ENCODE measurements at places on chromosomes 5 and 9.

DNA sequence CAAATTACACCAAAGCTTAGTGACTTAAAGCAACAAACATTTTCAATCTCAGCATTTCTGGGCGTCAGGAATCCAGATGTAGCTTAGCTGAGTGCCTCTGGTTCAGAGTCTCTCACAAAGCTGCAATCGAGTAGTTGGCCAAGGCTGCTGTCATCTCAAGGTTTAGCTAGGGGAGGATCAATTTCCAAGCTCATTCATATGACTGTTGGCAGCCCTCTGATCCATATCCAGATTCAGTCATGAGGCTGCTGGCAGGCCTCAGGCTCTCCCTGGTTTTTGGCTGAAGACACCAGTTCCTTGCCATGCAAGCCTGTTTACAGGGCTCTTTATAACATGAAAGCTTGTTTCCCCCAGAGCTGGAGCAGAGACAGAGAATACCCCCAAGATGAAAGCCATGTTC, 419.5 kb upstream of the TLE4 start:
- DNase-seq, result no peak

DNA sequence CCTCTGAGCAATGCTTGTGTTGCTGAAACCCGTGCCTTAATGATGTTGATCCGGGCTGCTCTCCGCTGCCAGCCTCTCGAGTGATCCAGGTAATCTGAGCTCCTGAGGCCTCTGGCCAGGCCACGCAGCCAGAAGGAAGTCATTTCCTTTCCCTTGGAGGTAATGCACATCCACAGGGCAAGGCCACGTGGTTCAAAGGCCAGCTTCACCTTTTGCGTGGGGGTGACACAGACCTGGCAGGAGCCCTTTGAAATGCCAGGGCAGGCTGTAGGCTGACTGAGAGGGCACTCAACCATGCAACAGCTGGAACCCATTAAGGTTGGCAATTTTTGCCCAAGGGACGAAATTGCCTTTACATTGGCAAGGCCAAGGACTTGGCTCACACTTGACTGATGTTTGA, 80.4 kb downstream of the LIX1 start:
- no peak for DNase-seq

- DNase-seq, result no peak
Observed at GRCh38 chr9:110986529-110986928, 51.7 kb downstream of the LPAR1 start.

DNA sequence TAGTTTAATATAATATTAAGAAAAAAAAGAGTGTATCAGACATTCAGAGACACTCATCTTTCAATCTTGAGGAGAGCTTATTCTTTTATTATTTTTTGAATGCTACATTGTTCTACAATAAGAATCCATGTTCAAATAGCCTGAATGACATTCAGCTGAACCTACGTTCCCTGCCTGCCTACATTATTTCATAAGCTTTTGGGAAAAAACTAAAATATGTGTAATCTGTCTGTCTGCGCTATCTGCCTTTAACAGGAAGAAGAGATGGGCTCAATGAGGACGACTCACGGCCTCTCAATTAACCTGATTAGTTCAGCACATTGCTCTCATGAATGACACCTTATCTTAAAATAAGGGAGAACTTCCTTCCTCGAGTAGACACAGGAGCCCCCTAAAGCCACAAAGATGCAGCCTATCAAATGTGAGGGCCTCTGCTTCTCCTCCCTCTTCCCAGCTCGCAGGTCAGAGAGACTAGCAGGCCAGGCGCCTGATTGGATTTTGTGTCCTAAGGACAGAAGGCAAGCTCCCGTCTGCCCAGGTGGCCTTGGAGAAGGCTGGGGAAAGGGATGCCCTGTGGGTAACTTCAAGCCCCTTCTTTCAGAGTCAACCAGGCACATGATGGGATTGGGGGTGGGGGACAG, 37.8 kb downstream of the EBF1 start:
- no peak for DNase-seq

DNA sequence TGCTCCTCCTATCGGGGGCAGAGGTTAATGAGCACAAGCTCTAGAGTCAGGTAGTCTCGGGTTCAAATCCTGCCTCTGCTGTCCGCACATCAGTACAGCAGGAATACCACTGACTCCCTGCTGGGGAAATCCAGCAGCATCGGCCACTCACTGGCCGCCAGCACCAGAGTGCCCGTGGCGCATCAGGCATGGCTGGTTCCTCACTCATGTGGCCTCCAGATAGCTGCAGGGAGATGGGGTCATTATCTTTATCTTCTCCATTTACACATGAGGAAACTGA, 137.6 kb upstream of the COL5A1 start:
- DNase-seq, result no peak

DNA sequence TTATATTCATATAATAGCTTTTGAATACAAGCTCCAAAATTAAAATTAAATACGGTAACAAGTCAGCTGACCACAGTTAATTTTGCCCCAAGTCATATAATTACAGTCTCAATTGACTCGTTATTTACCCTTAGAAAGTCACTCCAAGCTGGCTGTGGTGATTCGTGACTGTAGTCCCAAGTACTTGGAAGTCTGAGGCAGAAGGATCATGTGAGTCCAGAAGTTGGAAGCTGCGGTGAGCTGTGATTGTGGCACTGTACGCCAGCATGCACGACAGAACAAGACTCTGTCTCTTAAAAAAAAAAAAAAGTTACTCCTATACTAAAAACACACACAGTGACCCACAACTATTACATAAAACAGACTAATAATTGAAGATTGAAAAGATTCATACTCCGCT, 31.6 kb upstream of the DTWD2 start:
- DNase-seq, result no peak

GRCh38 chr5:73230264-73231245, 57.6 kb downstream of the TMEM174 start:
- DNase-seq, result no peak

DNA sequence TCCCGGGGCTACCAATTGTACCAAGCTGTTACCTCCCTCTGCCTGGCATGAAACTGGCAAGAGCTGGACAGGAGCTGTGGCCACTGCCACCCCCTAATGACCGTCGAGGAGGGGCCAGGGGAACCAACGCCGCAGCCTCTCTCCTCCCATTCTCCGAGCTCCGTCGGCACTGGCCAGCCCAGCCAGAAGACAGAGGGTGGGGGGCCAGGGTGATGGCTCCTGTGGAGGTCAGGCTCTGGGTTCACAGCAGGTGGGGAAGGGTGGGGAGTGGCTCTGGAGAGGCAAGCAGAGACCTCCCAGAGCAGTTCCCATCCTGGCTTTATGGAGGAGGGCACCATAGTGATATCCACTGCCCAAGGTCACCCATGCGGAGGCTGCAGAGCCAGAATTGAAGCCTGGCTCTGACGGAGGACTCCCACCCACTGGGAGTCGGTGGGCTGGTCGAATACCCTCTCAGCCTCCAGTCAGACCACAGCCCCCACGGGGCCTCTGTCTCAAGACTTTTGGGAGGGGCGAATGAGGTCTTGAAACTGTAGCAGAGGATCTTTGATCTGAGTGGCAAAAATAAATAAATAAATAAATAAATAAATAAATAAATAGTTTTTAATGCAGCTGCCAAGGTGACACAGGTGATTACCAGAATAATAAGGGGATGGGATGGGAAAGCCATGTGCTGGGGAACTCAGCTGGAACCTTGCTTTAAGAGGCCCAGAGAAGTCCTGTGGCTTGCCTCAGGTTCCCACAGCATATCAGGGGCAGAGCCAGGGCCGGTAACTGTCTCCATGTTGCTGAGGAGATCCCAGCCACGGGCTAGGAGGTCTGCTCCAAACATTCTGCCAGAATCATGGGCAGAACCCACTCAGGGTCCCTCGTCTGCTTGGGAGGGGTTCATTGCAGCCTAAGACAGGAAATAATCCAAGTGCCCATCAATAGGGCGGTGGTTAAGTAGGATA, 42.5 kb upstream of the NEURL1B start:
- no peak for DNase-seq

- no peak for DNase-seq
Observed at GRCh38 chr5:149410721-149411432, 31.8 kb upstream of the IL17B start.

GRCh38 chr5:178496642-178497041, 93.6 kb downstream of the COL23A1 start:
- DNase-seq, result no peak

DNA sequence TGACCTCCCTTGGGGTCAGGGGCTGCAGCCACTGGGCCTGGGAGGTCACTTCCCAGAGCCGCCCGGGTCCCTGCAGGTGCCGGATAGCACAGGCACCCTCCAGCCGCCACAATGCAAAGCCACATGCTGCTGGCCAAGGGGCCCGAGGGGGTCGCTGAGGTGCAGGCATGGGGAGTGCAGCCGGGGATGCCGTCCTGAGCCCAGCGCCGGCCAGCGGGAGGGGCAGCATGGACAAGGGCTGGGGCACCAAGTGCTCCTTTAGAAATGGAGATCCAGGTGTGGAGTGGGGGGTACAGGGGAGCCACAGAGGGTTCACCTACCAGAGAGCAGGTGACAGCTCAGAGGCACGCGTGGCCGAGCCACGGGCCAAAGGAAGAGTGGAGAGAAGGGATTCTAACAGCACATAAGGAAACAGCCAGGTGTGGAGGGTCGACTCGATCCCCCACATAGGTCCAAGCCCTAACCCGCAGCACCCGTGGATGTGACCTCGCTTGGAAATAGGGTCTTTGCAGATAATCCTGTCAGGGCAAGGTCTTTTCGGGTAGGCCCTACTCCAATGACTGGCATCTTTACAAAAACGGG, 24.7 kb downstream of the ZDHHC11B start:
- DNase-seq, result no peak

- DNase-seq, result no peak
Observed at GRCh38 chr5:174446988-174447387, 277.4 kb upstream of the MSX2 start.

GRCh38 chr5:116658141-116658540, 83.5 kb upstream of the SEMA6A start:
- DNase-seq, result no peak

DNA sequence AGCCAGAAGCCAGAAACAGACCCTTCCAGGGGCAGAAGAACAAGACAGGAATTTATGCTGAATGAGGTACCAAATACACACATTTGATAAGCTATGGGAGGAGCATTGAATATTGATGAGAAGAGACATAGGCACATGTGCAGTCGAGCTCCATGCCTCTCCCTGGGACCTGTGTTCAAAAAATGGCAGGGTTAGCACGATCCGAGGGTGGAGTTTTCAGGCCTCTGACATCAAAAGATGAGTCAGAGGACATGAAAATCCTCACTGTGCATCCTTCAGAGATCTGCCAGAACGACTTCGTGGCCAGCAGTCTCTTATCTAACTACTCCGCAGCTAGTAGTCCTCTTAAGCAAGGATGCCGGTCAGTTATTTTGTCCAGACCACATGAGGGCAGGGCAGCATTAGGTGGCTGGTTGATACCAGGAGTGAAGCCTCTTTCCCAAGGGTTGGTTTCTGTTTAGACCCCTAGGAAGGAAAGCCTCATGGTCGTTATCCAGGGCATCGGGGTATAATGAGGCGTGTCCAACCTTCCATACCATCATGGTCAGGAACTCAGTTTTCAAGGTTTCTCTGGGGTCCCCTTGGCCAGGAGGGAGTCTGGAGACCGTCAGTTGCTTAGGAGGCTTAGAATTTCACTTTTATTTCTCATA, 11.6 kb upstream of the CMBL start:
- DNase-seq, result no peak

DNA sequence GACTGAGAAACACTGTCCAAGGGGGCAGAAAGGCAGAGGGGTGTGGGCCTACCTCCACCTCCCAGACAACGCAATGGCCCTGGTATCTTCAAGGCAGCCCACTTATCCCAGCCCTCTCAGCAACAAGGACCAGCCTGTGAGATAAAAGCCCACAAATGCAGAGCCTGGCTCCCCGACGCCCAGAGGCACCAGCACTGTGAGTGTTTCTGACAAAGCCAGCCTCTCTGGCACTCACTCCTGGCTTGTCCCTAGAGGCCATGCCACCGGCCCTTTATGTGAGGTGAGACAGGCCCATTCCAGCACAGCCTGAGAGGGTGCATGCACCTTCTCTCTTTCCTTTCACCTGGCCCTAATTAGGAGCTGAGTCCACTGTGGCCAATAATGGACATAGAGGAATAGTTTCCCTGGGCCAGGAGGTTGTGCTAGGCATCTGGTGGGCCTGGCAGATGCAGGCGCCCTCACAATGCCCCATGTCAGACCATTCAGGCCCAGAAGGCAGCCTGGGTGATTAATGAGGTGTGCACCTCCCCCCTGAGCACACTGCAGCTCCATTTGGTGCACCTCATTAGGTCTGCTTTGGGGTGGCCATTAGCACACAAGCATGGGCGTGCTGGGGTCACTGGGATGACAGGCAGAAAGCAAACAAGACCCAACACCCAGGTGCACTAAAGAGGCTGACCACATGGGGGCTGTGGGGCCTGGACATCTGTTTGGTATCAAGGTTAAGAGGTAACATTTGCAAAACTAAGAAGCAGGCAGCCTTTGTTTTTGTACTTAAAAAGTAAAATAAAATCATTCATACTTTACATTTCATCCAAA, 176.0 kb downstream of the MED10 start:
- DNase-seq, result no peak

DNA sequence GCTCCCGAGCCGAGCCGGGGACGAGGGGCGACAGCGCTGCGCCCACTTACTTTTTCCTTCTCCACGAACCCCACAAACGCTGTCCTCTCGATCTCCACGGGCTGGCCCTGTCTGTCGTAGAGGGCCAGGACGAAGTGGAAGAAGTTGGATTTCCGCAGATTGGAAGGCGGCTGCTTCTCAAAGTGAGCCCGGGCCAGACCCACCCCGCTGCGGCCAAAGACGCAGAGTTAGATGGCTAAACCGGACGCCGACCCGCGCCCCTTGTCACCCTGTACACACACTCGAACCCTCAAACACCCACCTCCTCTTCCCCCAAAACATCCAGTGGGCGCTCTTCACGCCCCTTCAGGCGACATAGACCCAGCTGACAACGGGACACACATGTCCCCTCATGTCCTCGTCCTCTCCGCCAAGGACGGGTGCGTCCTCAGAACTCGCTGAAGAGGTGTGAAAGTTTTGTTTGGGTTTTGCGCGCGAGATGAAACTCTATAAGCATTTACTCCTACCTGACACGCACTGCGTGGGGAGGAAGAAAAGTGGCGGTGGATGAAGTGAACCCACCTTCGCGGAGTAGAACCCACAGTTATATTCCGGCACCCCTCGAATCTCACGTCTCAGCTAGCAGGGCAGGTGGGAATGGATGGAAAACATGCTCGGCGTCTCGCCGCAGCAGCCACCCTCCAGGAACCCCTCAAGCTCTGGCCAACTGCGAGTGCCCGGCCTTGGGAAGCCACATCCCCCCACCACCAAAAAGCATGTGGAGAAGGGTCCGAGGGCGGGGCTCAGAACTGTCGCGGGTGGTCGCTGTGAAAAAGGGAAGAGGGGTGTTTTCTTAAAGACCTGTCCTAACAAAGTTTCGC, 2.6 kb downstream of the EBF1 start:
- no peak for DNase-seq

DNA sequence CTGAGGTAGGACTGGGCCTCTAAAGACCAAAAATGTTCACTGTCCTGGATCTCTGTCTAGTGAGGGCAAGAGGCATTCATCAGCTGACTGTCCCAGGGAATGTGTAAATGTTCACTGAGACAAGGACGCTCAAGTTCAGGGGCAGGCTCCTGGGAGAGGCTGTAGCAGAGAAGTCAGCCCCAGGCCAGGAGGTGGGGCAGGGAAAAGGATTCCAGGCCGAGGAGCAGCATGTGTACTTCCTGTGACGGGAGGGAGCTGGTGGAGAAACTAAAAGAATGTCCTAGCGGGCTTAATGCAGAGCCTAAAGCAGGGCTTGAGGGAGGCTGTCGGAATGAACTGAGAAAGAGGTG, 205.8 kb downstream of the GABBR2 start:
- no peak for DNase-seq

- no peak for DNase-seq
Observed at GRCh38 chr5:60437308-60437707, 262.7 kb downstream of the DEPDC1B start.

- no peak for DNase-seq
Observed at GRCh38 chr9:34580358-34580757, 9.2 kb downstream of the CNTFR start.

- DNase-seq, result no peak
Observed at GRCh38 chr9:131145245-131145644, 19.9 kb downstream of the NUP214 start.
